ENCODE measurements at places on chromosomes 3 and 15.

- DNase-seq, result no peak
Measured at GRCh38 chr3:123096731-123097130, 29.9 kb downstream of the PDIA5 start.

- DNase-seq, result no peak
Measured at GRCh38 chr3:10269443-10269842, 21.2 kb downstream of the TATDN2 start.

GRCh38 chr15:76678766-76679165 is 226.4 kb downstream of the SCAPER start:
- DNase-seq, result no peak

DNA sequence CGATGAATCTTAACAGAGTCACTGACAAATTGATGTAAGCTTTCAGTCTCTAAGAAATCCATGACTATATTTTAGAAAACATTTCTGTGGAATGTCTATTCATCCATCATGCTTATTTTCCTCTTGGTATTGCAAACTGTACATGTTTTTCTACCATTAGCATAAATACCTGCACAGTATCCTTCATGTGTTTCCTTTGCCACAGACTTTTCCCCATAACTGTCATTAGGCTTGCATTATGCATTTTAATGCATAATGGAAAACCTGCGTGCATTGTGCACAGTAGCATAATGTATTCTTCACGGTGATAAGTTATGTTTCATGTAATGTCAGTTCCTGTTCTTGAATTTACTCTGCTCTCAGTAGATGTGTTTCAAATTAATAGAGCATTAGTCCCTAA is 403.1 kb upstream of the EPHA3 start:
- no peak for DNase-seq

- DNase-seq, result no peak
Measured at GRCh38 chr3:141045849-141046248, 5.3 kb upstream of the SPSB4 start.

GRCh38 chr3:63980830-63981498 is 42.3 kb downstream of the PSMD6 start:
- DNase-seq, result no peak

DNA sequence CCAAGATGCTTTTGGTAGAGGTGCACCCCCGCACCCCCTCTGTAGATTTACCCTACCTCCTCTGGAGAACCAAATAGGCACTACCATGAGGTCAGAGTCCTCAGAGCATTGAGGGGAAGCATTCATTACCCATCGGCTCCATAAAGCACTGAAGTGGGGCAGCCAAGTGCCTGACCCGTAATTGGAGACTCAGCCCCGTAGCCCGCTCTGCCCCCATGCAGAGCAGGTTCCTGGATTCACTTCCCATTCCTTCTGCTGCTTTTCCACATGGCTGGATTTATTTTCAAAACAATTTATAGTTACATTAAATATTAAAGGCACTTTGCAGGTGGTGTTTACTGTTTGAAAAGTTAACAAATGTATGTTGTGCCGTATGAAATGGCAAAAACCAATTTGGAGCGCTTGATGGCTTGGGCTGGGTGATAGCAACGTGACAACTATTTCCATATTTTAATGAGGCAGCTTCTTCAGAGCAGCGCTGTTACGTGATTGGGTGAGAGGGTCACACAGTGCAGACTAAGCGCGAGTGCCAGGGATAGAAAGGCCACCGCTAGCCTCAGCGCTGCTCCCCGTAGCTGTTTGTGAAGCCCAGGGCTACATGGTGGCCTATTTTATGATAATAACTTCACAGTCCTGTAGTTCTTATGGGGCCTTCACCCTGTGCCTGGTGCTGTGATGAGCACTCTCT is 373.8 kb upstream of the PROK2 start:
- no peak for DNase-seq

- DNase-seq, result no peak
Measured at GRCh38 chr3:21795921-21796320, 44.9 kb upstream of the ZNF385D start.

DNA sequence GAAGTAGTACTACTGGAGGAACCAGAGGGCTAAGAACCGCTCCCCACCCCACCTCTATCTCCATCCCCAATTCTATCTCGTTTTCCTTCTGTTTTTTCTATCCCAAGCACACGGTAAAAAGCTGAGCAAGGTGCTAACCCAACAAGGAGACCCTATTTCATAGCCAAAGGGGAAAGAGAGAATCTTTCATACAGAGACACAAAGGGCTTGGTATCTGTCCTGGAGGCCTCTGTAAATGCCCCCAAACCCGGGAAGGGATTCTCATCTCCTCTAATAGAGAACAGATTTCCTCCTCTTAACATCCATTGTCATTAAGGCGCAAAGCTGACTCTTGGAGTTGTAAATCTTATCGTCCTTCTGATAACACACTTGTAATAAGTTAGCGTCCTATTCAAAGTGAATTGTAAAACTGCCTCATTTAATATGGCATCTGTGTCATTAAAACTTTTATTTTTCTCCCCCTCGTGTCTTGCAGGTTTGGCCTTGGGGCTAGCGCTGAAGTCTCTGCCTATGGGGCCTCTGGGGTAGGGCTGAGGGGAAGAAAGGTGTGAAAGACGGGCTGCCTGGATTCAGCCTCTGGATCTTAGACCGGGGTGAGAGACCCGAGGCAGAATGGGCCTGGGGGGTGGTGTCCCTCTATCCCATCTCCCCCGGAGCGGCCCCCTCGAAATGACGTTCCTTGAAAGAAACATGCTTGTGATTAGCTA is 12.1 kb downstream of the NR2F2 start:
- no peak for DNase-seq

DNA sequence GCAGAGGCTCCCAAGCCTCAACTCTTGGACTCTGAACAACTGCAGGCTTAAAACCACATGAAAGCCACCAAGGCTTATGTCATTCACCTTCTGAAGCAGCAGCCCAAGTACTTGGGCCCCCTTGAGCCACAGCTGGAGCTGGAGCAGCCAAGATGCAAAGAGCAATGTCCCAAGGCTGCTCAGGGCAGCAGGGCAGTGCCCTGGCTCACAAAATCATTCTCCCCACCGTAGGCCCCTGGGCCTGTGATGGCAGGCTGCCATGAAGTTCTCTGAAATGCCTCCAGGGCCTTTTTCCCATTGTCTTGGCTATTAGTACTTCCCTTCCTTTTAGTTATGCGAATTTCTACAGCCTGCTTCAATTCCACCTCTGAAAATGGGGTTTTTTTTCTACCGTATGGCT is 83.4 kb downstream of the DCLK3 start:
- DNase-seq, result no peak

GRCh38 chr3:71865727-71866126 is 80.8 kb upstream of the PROK2 start:
- no peak for DNase-seq

DNA sequence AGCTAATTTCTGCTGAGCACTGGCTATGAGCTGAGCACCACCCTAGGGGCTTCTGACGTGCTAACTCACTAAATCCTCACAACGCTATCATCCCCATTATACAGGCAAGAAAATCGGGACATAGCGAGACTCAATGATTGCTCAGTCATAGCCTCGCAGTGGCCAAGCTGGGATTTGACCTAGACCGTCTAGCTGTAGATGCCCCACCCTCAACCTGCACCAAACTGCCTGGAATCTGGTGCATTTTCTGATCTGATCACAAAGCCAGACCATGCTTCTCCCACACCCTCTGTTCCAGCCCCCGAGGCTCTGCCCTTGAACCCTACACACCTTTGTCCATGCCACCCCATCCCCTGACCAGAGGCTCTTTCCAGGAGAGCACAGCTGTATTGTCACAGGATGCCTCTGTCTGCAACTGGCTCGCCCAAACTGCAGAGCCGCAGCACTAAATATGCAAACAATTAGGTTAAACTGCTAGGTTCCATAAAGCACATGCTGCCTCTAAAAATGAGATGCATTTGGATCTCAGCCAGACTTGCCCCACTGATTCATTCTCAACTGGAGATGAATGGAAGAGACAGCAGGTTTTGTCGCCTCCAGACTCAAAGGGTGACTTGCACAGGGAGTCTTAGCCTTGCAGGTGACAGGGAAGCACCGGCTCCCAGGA is 95.2 kb downstream of the NUP210 start:
- no peak for DNase-seq

GRCh38 chr3:42189001-42189460 is 77.0 kb downstream of the CCK start:
- DNase-seq, result no peak

DNA sequence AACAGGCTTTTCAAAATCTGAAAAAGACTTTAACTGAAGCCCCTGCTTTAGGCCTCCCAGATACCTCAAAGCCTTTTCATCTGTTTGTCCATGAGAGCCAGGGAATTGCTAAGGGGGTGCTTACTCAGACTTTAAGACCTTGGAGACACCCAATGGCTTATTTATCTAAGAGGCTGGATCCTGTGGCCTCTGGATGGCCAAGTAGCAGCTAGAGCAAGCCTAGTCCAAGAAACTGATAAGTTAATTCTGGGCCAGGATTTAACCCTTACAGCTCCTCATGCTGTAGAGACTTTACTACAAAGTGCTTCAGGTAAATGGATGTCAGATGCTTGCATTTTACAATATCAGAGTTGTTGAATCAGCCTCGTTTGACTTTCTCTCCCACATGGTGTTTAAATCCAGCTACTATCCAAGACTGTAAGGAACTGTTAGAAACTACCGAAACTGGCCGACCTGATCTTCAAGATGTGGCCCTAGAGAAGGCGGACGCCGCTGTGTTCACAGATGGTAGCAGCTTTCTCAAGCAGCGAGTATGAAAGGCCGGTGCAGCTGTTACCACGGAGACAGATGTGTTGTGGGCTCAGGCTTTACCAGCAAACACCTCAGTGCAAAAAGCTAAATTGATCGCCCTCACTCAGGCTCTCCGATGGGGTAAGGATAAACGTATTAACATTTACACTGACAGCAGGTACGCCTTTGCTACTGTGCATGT is 3.3 kb downstream of the DET1 start:
- no peak for DNase-seq

DNA sequence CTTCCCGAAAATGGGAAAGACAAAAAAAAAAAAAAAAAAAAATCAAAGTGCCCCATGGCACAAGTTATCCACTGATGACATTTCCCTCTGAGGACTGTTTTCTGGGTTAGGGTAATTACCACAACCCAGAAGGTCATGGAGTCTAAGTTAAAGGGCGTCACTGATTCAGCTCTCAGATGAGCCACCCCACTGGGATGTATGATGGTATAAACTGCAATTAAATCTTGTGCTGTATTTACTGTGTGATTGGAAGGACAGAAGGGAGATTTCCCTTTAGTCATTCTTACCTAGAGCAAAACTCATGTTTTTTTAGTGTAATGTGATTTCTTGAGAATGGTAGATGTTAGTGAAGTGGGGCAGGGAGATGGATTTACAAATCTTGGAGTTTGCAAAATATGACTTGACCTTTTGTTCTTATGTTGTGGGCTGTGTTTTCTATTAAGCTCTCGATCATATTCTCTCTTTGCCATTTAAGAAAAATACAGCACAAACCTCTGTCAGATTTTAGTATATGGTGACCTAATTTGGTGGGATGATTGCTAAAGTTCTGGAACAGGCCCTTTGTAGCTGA is 244.2 kb downstream of the PTPRG start:
- DNase-seq, result no peak

- DNase-seq, result no peak
Measured at GRCh38 chr15:73527598-73527997, 84.6 kb downstream of the REC114 start.

GRCh38 chr3:157384491-157384890 is 52.2 kb upstream of the PTX3 start:
- no peak for DNase-seq

- no peak for DNase-seq
Measured at GRCh38 chr15:96158938-96159337, 171.6 kb upstream of the NR2F2 start.

- no peak for DNase-seq
Measured at GRCh38 chr15:91515188-91515754, 338.2 kb upstream of the SLCO3A1 start.

DNA sequence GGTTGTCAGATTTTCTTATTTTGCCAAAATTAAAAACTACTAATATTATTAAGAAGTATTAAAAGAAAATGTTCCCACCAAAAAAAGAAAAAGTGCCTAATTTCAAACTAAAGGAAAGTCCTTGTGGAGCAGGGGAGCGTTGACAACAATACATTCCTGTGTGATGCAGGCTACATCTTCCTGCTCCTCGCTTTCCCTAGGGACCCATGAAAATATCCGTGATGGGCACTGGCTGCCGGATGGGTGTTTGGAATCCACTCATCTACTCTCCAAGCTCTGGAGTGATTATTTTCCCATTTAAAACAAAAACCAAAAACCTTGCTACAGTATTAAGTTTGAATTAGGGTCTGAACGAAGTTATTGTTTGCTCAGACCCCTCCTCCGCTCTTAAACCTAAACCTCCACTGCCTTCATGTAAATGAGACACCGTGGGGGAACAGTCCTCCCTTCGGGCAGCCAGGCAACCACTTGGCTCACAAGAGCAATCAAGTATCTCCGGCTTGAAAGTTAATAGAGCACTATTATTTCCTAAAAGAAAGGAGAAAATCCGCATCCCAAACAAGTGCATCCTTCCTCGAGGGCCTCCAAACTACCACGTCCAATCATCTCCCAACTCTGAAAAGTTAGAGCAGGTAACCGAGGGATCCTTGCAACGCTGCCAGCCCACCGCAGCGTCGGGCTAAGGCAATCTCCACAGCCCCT is 1.5 kb downstream of the ITGB5 start:
- no peak for DNase-seq

- DNase-seq, result no peak
Measured at GRCh38 chr3:11727207-11727606, 83.5 kb upstream of the VGLL4 start.

DNA sequence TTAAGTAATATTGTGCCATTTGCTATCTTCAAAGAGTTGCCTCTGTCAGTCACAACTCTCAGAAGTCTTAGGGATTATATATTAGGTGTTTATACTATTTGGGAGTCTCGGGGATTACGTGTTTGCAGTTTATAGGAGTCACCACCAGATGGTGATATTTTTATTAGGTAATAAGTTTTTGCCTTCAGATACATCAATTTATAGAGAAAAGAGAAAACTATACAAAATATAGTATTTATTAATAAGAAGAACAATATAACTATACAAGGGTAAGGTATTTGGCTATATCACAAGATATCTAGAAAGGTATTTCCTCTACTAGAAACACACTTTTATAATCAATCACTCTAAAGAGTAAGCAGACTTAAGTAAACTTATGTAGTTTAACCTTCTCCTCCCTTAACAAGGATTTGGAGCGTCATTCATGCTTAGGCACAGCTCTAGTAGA is 10.7 kb upstream of the DHX36 start:
- DNase-seq, result no peak

- DNase-seq, result no peak
Measured at GRCh38 chr3:124451630-124452317, 278.5 kb upstream of the UMPS start.

- no peak for DNase-seq
Measured at GRCh38 chr3:45868213-45868612, 18.1 kb upstream of the CCR9 start.

DNA sequence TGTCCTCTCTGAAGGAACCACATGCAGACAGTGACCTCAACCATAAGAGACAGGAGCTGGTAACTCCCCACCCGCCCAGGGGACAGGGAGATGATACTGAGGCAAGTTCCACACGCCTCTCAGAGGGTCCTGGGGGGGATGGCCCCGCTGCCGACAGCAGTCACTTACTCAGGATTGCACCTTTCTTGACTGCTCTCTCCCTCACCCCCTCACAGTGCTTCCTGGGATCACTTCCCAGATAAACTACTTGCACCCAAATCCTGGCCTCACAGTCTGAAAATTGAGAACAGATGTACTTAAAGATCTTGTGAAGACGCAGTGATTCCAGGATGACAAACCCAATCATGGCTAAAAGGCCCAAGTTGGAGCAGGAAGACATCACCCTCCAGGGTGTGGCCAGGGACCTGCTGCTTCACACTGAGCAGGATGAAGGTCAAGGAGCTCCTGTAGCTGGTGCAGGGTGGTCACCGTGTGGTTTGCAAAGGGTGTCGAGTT is 207.6 kb downstream of the ADAMTS17 start:
- DNase-seq, result no peak
